SJSA1 (cell line): ENCODE measurements at places on chromosomes 3 and 15. TPM values are rescaled to one million over a fixed set of nuclear protein-coding genes. Genes with fewer than 3 reads are reported as not detected.

Gene IQCH
- total RNA-seq = 0.31 and 4.5 TPM in 2 replicates

Gene SCAANT1
- not detected in 2 replicates for total RNA-seq

- H3K4me1 ChIP-seq = no peaks in the 10 kb centered on the region
- H3K27ac ChIP-seq = no peak overlapping the region
- DNase-seq = no peak
- H3K27me3 ChIP-seq = no peaks in the 10 kb centered on the region; the same call in 1 of the 2 replicates
- no peak overlapping the region for H3K4me3 ChIP-seq
Measured at GRCh38 chr3:111366515-111366914, 175.5 kb upstream of the CD96 start.

DNA sequence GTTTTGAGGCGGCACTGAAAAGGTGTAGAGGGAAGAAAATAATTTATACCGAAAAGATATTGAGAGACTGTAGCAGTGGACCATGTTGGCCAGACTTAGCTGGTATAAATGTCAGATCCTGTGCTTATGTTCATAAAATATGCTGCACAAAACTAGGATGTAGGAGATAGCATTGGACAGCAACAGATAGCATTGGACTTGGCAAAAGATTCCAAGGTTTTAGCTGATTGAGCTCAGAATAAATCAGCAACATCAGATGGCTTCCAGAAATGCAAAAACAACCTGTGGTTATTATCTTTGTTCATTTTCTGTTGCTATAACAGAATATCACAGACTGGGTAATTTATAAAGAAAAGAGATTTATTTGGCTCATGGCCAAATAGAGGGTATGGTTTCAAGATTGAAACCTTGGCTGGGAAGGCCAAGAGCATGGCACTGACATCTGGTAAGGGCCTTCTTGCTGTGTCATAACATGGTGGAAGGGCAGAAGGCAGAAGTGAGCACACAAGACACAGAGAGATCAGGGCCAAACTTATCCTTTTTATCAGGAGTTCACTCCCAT is 34.7 kb downstream of the SLC28A1 start:
- H3K4me1 ChIP-seq = no peaks in the 10 kb centered on the region; the same call in 1 of the 2 replicates
- no peaks in the 10 kb centered on the region for H3K27me3 ChIP-seq
- no peak overlapping the region for H3K4me3 ChIP-seq
- no peak for DNase-seq
- no peak overlapping the region for H3K27ac ChIP-seq

GRCh38 chr3:132730891-132731580 is 8.8 kb upstream of the NPHP3 start:
- no peak for DNase-seq
- no peak overlapping the region for H3K27ac ChIP-seq
- no peaks in the 10 kb centered on the region for H3K4me1 ChIP-seq
- H3K27me3 ChIP-seq = peaks cover 10% of the 10 kb centered on the region
